ENCODE measurements at places on chromosomes 1 and 21. TPM values are rescaled to one million over a fixed set of nuclear protein-coding genes. Genes with fewer than 3 reads are reported as not detected.

Gene C1orf53
- 8.6 TPM for total RNA-seq

Gene TNFRSF9
- 2.0 TPM for total RNA-seq

- no peak for DNase-seq
Measured at GRCh38 chr1:224621813-224622682, 5.9 kb downstream of the CNIH3 start.

GRCh38 chr1:178220094-178220493, 126.2 kb downstream of the RASAL2 start:
- DNase-seq: no peak

- no peak for DNase-seq
Measured at GRCh38 chr1:177208920-177209319, 38.2 kb downstream of the BRINP2 start.

DNA sequence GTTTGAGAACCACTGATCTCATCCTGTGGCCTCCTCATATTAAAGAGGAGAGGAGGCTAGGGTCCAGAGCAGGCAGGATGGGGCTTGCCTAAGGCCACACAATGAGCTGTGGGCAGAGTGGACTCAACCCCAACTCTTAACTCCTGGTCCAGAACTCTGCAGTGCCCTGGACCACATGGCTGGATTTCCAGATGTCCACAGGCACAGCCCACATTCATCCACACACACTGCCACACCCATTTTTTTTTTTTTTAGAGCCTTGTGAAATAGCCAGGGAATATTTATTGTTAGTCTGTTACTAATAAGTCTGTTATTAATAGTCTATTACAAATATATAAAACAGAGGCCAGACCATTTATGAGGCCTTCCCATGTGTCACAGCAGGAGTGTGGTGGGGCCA, 192.2 kb downstream of the TRABD2B start:
- no peak for DNase-seq

- no peak for DNase-seq
Measured at GRCh38 chr1:19596065-19596713, 47.9 kb upstream of the NBL1 start.

Gene ANKRD65
- not detected for total RNA-seq

Gene ECE1
- total RNA-seq: 64.7 TPM

DNA sequence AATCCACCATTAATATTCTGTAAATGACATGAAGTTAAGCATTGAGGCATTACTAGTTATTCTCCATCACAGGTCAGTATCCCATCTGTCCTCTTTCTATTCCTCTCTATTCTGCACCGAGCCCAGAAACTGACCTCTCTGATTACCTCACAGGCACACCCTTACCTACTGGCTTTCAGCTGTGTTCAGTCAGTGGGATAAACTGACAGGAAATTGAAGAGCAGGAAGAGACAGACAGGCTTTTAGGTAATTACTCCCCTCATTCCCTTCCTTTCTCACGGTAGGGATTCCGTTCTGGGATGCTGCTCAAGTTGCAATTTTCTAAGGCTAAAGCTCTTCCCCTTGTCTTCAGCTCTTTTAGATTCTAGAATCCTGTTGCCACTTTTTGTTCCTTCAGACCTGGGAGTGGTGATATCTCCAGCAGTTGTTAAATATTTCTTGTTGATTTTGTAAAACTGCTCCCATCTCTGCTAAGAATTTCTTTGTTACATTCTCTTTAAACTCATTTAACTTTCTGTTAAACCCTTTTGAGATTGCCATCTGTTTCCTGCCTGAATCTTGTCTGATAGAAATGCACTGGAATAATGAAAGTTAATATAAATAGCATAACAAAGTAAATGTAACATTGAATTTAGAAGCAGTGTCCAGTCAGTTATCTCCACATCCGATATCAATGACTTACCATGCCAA, 1063.4 kb downstream of the PLA2G4A start:
- DNase-seq: no peak

Gene NBPF10
- 0.54 TPM for total RNA-seq

Gene TNNT2
- total RNA-seq: not detected

GRCh38 chr1:119947468-119947867, 51.2 kb upstream of the ADAM30 start:
- peak; percentile 24 for DNase-seq

GRCh38 chr1:157782931-157783330, 6.0 kb upstream of the FCRL2 start:
- DNase-seq: no peak

DNA sequence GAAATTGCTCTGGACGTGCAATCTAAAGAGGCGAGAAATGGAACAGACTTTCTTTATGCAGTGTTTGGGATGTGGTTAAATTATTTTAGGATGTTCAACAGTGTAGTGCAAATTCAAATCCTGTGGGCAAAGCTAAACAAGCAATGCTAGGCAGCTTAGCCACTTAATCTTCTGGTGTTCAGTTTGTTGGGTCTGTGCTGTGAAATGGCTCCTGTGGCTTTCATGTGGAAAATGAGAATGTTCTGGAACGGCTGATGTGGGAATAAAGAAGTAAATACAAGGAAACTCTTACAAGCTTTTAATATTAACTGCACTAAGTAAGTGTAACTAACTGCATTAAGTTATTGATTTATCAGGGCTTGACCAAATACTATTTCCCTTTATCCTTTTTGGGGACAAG, 766.6 kb downstream of the ADGRL2 start:
- DNase-seq: no peak

Gene GCSAML
- total RNA-seq: 0.29 TPM

- DNase-seq: no peak
Measured at GRCh38 chr21:14012409-14012808, 198.3 kb downstream of the LIPI start.

Gene IL10RB
- total RNA-seq: 111 TPM

DNA sequence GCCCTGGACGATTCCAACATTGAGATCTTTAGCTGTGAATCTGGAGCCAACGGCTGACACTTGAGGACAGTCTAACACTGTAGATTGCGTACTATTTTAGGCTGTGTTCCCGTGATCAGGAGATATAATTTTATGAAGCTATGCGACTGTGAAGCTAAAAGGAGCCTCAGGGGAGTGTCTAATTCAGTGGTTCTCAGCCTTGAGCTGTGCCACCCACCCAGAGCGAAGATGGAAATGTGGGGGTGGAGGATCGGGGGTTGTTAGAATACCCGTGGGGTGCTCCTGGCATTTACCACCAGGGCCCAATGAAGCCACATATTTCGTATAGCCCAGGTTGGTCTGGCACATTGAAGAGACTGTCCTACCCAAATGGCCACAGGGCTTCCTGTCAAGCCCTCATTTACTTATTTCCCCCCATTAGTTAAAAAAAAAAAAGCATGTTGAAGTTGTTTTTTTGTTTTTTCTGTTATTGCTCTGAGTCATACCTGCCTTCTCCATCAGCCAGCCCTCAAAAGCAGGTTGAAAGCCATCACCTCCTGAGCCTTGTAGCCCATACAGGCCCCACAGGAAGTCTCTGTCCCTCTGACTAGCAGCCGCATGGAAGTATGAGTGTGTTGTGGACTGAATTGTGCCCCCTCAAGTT, 141.7 kb downstream of the GALNT2 start:
- DNase-seq: no peak

Data from H4 (cell line).